ENCODE measurements at places on chromosomes 3 and 15.

DNA sequence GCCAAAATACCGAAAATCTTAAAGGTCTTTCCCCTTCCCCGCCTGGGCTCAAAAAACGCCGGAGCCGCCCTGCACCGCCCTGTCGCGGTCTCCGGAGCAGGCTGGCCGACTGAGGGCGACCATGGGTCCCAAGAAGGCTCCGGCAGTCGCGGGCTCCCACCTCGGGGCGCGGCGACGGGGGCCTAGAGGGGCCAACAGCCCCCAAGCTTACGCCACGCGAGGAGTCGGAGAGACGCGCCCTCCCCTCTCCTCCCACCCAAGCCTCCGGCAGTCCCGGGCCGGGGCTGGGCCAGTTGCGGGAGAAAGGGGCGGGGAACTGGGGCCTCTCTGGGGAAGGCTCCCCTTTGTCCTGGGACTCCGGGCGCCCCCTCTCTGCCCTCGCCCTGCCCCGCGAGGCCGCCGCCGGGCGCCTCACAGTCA, 69.2 kb downstream of the GOLGA8B start:
- DNase-seq: peak; percentile 17

- no peak for DNase-seq
Observed at GRCh38 chr15:98025237-98025636, 64.7 kb downstream of the ARRDC4 start.

DNA sequence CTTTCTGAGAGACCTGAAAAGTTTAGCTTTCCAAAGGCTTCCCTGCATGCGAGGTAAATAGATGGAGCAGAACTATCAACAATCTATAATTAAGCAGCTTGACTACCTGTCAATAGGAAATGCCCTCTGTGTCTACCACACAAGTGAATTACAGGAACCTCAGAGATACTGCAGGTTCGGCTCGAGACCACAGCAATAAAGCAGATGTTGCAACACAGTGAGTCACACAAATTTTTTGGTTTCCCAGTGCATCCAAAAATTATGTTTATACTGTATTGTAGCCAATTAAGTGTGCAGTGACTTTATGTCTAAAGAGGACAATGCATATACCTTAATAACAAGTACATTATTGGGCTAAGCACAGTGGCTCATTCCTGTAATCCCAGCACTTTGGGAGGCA, 252.0 kb downstream of the UBE2E2 start:
- no peak for DNase-seq

DNA sequence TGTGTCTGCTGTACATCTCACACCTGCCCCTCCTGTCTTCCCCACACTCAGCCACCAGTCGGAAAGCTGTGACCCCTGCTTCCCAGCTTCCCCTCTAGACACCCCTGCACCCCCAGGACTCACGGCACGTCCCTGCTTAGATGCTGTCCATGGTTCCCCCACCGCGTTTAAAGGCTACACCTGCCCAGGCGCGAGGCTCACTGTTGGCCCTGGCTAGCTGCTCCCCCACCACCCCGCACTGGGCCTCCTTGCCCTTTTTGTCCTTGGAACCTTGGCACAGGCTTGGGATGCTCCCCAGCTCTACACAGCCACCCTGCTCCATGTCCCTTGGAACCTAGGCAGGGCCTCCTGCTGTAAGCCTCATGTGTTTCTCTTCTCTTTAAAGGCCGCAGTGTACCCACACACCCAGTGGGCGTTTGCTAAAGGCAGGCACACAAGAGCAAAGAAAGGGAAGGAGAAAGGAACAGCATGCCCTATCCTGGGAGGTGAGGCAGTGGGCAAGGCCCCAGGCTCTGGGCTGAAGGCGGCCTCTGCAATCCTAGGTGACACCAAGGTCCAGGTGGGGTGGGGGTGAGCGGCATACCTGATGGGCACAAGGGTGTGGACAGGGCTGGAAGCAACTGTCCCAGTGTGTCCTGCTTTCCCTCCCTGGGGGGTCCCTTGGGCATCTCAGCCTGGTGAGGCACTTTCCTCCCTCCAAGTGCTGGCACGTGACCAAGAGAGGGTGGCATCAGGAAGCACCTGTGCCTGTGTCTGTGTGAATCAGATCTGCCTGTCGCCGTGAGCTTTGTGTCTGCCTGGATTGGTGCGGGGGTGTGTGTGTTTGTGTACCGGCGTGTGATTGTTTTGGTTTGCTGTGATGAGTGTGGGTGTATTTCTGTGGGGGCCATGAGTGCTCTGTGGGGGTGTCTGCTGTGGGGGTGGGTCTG, 54.4 kb downstream of the TPRA1 start:
- DNase-seq: no peak

GRCh38 chr3:98613616-98614015, 20.2 kb upstream of the CPOX start:
- no peak for DNase-seq

DNA sequence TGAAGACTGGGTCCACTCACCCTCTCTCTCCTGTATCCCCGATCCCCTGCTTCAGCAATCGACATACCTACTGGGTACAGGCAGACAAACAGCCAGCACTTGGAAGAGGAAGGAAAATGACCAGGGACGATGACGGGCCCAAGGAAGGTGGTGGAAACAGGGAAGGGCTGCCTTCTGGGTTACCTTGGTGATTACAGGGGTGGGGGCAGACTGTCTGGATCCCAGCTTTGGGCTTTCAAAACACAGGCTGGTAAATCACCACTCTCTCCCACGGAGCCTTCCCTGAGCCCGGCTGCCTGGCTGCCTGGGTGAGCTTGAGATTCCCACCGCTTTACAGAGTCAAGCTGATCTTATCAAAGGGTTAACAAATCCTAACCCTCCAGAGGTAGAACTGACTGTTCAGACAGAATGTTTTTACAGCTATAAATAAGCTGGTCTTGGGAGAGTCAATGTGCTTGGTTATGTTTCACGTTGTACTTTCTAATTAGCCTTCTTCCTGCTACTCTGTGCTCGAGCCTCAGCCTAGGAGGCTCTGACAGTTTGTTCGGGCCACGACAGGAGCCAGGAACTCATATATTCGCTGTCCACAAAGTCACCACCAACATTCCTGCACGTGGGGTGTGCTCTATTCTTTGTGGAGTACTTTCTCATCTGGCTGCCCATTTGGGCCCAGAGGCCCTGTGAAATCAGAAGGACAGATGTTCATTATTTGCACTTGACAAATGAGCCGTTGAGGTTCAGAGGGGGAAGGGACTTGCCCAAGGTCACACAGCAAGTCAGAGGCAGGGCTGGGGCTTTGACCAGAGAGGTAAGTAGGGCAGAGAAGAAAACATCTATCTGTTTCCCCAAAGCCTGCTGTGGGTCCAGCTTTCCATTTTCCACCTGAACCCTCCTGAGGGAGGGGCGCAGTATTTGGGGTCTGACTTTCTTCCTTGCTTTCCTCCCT, 63.5 kb downstream of the FEM1B start:
- no peak for DNase-seq

DNA sequence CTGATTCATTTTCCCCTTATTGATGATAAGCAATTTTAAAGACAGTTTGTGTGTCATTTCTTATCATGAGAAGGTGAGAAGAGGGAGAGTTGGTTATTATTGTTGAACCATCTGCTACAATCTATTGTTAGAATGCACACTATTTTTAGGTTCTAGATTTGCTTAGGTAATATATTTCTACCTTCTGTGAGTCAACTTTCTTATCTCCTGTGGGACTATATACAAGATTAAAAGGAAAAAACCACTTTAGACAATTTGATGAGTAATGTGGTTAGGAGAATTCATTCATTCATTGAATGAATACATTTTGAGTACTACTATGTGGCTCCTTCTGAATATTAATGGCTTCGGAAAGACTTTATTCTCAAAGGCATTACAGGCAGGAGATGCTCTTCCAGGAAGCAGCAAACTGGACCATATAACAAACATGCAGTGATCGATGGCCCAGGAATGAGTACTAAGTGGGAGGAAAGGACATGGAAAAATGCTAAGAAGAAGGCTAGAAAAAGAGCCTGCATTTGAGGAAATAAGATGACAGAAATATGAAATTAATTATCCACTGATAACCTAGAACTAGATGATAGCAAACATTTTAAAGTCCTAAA, 22.4 kb downstream of the SPTSSB start:
- DNase-seq: no peak

GRCh38 chr15:67340630-67341029, 86.0 kb downstream of the IQCH start:
- DNase-seq: no peak

DNA sequence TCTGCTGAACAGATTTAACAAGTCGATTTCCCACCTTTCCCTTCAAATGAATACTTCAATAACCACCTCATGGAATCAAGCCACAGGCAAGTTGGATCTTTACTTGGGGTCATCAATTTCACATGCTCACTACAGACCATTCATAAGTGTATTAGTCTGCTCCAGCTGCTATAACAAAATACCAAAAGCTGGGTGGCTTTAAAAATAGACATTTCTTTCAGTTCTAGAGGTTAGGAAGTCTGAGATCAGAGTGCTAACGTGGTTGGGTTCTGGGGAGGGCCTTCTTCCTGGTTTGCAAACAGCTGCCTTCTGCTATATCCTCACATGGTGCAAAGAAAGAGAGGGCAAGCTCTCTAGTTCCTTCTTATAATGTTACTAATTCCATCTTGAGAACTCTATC, 5.1 kb downstream of the GPR176 start:
- DNase-seq: no peak

All from CD8-positive, alpha-beta T cell (primary cell).